ENCODE measurements at places on chromosomes 12 and 14.

GRCh38 chr14:47208434-47208833 lies 467.0 kb downstream of the MDGA2 start:
- no peak for DNase-seq

DNA sequence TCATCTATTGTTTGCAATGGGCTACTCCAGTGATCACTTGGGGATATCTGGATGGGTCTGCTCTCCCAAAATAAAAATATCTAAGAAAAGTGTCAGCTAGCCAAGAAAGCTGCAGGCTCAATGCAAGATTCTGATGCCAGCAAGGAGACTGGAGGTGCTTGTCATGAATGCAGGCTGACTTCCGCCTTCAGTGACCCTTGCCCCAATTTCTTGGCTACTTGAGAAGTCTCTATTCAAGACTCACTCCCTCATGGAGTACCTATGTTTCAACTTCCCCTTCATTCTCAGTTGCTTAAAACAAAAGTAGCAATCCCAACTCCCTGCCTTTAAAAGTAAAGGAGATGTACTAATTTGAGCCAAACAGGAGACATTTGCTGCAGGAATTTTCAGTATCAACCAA lies 123.9 kb downstream of the GPR65 start:
- no peak for DNase-seq

GRCh38 chr14:95614349-95614748 lies 71.9 kb upstream of the TCL1B start:
- no peak for DNase-seq

DNA sequence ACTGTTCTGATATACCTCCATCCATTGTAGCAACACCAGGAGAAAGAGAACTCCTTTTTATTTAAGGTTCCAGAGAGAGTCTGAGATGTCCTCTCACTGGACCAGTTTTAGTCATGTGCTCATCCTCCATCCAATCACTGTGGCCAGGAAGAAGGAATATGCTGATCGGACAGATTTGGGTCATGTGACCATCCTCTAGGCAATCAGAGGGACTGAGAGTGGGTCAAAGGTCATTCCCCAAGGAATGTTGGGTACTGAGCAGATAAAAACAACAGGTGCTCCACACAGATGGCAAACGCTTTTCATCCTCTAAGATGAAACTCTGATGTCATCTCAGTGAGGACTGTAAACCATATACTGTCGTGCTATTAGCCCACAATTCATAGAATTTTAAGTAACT lies 28.8 kb upstream of the RPH3A start:
- no peak for DNase-seq

GRCh38 chr12:122486805-122487426 lies 13.8 kb downstream of the ZCCHC8 start:
- no peak for DNase-seq

Measured in HTR-8/SVneo (cell line).